ENCODE measurements at places on chromosomes 12 and 14.
A peak's percentile ranks its signal among the peaks of the same experiment; 100 is the strongest.

GRCh38 chr14:27917896-27918295 is 848.7 kb upstream of the FOXG1 start:
- DNase-seq: no peak

DNA sequence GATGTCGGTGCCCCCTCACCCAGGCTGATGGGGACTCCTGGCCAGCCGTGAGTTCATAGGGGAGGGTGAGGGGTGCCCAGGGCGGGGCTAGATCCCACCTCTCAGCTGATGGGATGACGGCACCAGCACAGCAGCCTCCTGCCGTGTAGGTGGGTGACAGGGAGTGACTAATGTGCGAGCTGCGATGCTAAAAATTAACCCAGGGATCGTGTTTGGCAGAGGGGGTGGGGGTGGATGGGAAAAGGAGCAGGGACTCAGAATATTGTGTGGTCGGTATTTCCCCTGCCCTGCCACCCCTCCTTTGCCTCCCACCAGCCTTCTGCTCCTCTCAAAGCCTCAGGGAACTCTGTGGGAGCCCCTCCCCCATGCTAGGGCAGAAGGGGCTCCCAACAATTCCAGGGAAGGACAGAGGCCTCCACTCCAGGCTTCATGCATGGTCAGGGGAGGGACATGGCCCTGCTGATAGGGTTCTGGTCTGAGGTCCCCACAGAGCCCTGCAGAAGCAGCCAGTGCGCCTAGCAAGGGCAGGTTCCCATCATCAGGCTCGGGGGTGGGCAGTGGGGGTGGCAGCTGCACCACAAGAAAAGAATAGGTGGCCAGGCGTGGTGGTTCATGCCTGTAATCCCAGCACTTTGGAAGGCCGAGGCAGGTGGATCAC is 12.5 kb downstream of the TAMALIN start:
- DNase-seq: no peak

GRCh38 chr12:84741692-84742091 is 170.9 kb downstream of the SLC6A15 start:
- DNase-seq: peak; percentile 5

- DNase-seq: no peak
These were observed 142.0 kb downstream of the BCL11B start for GRCh38 chr14:99129998-99130397.

DNA sequence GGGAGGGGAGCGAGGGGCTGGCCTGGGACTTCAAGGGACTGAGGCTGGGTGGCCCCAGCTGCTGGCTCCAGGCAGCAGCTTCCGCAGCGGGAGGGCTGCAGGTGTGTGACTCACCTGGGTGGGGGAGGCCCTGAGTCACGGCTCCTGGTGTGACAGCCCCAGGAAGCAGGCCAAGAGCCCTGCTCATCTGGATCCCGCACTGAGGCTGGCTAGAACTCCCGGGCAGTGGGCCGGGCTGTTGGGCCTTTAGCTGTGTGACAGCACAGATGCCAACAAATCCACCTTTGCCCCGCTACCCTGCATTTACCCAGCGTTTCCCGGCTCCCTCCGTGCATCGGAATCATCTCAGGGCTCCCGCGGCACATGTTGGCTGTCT is 180.0 kb upstream of the PRMT8 start:
- DNase-seq: no peak

DNA sequence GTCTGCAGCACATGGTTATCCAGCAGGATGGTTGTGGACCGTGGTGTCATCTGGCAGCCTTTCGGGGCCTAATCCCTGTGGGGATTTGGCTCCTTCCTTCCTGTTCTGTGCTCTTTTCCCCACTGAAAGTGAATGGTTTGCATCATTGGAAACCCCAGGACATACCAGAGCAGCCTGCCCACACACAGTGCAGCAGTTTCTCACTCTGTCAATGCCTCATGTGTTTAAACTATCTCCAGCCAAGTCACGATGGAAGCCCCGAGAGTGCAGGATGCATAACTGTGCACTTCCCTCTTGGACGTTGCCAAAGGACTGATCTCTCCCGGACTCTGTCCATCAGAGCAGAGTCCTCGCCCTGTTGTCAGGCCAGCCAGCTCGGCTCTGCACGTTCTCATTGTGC is 29.0 kb upstream of the AMN start:
- no peak for DNase-seq

DNA sequence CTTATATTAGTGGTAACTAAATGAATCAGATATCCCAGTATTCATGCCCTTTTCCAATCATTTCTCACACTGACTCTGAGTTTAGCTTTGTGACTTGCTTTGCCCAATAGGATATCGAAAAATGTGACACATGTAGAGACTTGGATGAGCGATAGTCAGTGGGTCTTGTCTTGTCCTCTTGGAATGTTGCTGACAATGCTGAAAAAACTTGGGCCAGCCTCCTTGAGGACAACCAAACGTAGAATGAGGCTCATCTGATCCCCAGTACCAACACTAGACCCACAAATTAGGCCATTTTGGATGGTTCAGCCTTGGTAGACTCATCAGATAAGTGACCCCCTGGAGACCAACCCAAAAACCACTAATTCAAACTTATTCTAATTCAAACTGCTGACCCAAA is 351.0 kb downstream of the GRIN2B start:
- DNase-seq: no peak

- no peak for DNase-seq
These were observed 10.3 kb upstream of the MTA1 start for GRCh38 chr14:105409364-105409763.

DNA sequence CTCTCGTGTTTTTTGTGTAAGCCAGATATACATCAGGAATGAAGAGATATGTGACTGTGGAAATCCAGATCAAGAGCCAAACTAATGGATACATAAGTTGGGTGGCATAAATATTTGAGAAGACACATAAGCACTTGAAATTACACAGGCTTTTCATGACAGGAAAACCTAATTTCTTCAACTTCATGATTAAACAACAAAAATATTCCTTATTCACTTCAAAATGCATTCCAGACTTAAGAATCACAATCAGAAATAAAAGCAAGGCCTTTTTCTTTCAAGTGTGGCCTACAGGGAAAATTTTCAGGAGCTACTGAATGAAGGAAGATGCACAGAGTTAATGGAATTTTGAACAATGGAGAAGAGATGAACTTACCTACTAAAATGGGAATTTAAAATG is 515.6 kb downstream of the FOXG1 start:
- peak; percentile 67 for DNase-seq

DNA sequence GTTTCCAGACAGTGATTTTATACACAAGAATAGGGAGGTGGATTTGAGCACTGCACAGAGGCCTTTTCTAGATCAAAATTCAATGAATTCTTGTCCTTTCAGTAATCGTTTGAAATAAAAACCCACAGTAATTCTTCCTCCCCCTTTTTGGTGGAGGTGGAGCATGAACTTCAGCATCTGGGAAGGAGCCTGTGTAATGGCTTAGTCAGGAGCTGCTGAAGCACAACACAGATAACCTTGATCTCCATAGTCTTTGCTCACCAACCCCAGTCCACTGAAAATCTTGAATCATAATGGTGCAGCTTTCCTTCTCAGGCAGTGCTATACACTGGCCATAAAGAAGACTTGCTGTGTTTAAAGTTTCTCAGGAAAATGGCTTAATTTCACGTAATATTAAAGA is 6.4 kb upstream of the TBPL2 start:
- DNase-seq: peak; percentile 72

- DNase-seq: no peak
These were observed 36.9 kb downstream of the BCL11B start for GRCh38 chr14:99234961-99235571.

- peak; percentile 53 for DNase-seq
These were observed 23.0 kb downstream of the PDE6H start for GRCh38 chr12:14995583-14996425.

GRCh38 chr14:69948351-69948750 is 69.1 kb downstream of the SMOC1 start:
- no peak for DNase-seq

DNA sequence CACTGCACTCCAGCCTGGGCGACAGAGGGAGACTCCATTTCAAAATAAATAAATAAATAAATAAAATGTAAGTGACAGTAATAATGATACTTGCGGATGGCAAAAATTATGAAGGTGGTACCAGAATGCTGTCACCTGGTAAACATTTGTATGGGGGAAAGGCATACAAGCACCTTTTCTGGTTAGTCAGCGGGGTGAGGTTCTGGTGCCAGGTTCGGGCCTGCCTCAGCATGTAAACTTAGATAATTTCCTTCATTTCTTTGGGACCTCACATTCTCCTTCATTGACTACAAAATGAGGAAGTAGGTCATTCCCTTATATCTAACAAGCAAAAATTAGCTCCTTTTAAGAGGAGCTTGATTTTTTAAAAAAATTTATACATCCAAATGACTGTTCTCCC is 10.8 kb downstream of the VTI1B start:
- DNase-seq: no peak

DNA sequence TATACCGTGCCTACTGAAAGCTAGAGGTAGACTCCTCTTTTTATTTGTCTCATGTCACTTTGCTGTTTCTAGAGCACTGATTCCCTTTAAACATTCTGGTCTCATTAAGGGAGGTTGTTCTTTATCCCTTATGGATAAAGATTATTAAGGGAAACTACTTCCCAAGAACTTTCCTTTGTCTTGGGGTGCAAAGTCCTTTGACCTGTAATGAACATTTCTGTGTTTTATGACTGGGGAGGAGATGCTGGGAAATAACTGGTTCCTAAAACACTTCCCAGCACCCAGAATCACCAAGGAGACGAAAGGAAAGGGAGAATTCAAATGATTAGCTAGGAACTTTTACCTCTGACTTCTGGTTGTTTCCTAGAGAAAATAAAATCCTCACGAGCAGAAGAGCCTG is 63.2 kb upstream of the ACTN1 start:
- DNase-seq: no peak

GRCh38 chr14:33393895-33394368 is 455.3 kb downstream of the NPAS3 start:
- no peak for DNase-seq

DNA sequence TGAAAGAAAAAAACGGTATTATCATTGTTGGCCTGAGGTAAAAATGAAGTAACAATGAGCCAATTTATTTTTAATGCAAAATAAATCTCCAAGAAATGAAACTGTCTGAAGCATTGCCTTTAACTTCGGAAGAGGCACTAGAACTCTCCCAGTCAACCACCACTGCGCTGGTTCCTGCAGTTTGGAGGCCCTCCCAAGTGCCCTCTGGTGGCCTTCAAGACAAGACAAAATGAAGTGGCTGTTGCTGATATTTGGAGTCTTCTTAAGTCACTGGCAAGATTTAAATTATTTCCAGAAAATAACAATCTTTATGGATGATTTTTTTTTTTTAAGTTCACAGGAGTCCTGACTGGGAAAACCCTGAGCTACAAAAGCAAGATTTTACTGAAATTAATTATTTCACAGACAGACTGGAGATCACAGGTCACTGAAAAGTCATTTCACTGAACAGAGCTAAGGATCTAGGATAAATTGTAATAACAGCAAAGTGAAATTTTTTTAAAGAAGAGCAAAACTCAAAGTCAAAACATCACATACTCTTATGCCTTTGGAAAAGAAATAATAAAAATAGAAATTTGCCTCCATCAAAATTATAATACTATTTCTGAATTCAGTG is 58.2 kb downstream of the DICER1 start:
- DNase-seq: peak; percentile 50

GRCh38 chr14:26765301-26765700 is 167.5 kb upstream of the NOVA1 start:
- DNase-seq: no peak

DNA sequence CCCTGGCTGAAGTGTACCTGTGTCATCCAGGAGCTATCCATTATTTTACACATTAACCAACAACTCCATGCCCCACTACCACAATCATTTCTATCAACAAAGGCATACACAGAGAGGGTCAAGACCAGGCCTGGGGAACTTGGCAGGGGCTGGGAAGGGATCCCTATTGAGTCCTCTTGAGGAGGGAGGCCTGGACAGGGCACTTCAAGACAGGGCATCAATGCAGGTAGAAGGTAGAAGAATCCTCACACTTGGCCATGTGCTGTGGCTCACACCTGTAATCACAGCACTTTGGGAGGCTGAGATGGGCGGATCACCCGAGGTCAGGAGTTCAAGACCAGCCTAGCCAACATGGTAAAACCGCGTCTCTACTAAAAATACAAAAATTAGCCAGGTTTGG is 13.4 kb upstream of the ANKRD33 start:
- no peak for DNase-seq

DNA sequence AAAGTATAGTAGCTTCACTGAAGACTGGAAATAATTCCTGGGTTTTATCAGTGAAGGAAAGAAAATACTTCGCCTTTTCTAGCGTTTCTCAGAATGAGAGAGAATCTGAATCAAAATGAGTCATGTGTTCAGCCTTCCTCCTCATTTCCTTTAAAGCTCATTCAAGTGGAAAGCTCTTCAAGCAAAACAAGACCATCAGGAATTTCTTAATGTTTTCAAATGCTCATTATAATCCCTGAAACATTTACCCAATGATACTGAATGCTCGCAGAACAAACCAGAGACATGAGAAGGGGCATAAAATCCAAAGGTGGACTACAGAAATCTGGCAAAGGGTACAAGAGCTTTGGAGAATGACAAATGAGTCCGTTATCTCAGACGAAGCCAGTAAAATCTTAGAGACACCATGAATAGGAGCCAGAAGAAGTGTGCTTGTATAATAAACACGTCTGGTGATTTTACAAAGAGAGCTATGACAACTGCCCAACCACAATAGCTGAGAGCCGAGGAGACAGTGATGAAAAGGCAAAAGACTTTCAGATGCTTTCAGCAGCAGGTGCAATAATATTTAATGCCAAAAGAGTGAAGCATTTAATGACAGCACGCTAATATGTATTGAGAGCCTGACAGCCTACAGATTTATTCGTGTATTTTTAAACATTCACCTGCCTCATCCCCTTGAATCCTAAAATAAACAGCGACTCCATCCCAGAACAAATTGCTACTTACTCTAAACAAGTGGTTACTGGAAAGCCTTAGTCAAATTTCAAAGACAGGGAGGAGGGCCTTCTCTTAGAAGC is 19.0 kb downstream of the SPRING1 start:
- no peak for DNase-seq

DNA sequence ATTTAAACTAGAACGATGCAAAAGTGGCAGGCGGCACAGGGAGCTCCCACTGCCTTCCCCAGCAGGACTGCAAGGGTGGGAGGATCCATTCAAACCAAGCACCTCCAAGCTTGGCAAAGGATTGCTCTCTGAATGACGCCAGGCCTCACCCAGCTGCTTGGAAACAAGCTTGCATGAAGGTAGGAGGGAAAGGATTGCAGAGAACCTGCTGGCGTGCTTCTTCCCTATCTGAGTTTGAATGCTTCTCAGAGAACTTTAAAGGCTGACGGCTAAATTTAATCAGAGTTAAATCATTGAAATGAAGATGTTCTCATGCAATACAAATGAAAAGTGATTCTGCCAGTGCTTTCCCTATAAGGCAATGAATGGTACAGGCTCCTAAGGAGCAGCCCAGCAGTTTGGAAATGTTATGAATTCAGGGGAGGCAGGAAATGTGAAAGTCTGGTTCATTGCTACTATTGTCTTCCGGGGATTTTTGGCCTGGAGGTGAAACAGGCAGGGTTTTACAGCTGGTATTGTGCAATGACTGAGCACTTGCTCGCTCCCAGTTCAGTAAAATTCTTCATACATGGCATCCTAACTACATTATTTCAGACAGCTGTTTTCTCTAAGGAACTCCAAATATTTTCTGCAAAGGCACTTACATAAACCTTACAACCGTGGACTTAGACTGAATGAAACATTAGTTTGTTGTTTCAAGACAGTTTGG is 31.9 kb upstream of the DUSP6 start:
- DNase-seq: peak; percentile 90

All from EL (cell line).